ENCODE measurements at places on chromosomes 3 and 15.

- no peak for DNase-seq
Observed at GRCh38 chr3:153830552-153830951, 290.6 kb upstream of the ARHGEF26 start.

DNA sequence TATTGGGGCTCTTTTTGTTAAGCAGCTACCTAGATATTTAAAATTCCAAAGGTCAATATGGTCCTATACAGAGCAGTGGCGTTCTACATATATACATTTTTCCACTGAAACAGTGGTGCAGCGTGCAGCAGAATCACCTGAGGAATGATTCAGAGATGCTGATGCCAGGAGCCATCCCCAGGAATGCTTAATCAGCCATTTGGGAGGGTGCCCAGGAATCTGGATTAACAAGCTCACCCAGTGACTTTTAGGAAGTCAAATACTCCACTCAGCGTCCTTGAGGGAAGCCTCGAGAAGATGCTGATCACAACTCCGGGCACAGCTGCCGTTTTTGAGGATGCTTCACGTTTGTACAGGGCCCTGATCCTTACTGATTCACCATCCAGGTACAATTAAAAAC is 82.6 kb upstream of the ARHGEF3 start:
- DNase-seq: no peak

GRCh38 chr3:87260270-87260669 is 16.1 kb downstream of the POU1F1 start:
- DNase-seq: no peak

- DNase-seq: no peak
Observed at GRCh38 chr3:33875680-33876079, 77.2 kb downstream of the PDCD6IP start.

- DNase-seq: no peak
Observed at GRCh38 chr3:144868506-144868905, 896.9 kb downstream of the DIPK2A start.

DNA sequence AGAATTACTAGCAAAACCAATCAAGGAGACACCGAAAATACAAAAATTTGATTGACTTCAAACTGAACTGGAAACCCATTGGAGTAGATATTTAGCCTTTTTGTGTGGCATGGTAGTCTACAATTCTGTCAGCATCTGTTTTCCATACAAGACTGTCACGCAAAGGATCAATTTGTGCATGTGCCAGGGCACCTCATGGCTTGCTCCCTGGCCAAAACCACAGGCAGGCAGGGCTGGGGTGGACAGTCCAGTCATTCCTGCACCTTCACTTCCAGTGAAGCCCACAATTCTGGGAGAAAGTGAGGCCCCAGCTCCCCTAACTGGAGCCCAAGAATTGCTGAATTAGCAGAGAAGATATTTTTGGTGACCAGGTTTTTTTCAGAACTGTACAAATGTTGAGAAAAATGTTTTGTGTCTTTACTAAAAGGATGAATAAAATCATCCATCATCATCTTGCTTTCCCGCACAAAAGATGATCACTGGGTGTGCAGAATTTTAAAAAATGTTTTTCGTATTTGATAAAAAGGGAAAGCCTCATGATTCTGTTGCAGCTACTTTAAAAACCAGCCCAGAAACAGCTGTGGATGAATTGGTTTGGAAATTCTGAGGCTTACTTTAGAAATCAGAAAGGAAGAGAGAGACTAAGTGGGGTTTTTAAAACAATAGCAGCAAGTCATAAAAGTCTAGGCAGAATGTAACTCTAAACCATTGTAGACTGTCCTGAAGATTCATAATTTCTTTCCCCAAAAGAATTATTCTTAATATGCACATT is 86.4 kb downstream of the PCCB start:
- no peak for DNase-seq

GRCh38 chr3:192825657-192826200 is 91.9 kb downstream of the MB21D2 start:
- peak; percentile 63 for DNase-seq

- DNase-seq: no peak
Observed at GRCh38 chr15:78909160-78909695, 35.6 kb downstream of the CTSH start.

GRCh38 chr3:128806588-128806987 is 72.8 kb upstream of the ACAD9 start:
- DNase-seq: no peak

GRCh38 chr3:32423956-32424557 is 32.4 kb downstream of the CMTM7 start:
- no peak for DNase-seq

- DNase-seq: no peak
Observed at GRCh38 chr15:81295486-81296121, 28.3 kb downstream of the STARD5 start.

DNA sequence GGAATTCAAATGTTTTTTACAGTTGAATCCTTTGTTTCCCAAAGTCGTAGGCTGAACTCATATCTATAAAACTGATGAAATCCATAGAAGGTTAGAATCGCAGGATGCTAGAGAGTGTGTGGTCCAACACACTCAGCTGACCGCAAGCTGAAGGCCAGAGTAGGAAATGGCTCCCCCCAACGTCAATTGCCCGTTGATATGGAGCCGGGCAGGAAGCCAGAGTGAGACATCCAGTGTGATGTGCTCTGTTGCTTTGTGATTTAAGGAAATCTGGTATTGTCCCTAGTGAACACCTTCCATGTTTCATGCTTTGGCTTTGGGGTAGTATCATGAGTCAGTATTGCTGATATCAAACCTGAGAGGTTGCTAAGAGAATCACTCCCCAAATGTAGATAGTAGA is 5.8 kb upstream of the MEX3B start:
- DNase-seq: no peak

DNA sequence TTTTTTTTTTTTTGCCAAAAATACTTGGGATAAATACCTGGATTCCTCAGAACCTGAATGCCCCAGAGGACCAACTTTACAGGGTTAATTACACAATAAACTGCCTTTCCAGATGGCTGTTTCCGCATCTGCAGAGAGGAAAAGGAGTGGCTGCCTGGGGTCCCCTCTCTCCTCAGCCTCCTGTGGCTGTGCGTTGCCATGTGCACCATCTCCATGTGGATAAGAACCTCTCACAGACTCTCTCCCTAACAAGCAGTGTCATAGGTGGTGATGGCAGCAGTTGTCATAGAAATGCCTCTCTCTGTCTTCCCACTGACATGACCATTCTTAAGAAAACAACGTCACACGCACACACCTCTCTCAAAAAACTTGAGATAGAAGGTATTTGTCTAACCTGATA is 179.4 kb downstream of the RPLP1 start:
- DNase-seq: no peak

DNA sequence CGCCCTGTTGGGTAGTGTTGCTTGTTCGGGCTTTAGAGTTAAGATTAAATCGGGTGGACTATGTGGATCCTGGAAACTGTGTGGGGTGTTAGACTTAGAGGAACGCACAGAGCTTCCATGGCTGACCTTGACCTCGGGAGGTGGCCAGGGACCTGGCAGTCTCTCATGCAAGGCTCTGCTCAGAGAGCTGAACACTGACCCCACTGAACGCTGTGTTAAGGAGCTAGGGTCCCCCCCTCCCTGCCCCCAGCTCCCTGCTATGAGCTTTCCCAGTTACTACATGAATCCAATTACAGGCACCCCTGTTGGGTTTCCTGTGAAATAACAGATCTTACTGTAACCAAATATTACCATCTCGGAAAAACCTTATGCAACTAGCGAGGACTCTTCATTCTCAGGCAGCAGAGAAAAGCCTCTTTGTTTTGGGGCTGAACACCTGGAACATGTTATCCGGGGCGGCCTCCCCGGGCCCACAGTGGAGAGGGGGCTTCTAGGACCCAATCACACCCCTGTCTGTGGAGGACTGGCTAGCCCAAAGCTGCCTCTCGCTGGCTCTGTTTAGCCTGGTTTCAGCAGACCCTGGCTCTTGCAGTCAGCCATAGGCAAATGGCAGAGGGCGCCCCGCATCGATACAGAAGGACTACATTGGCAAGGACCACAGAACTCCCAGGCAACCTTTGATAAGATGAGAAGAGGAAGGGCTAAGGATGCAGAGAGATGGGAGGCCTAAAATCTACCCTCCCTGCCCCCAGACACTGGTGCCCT is 25.8 kb upstream of the ALDH1A3 start:
- no peak for DNase-seq

- no peak for DNase-seq
Observed at GRCh38 chr3:28206479-28206878, 34.9 kb upstream of the CMC1 start.

DNA sequence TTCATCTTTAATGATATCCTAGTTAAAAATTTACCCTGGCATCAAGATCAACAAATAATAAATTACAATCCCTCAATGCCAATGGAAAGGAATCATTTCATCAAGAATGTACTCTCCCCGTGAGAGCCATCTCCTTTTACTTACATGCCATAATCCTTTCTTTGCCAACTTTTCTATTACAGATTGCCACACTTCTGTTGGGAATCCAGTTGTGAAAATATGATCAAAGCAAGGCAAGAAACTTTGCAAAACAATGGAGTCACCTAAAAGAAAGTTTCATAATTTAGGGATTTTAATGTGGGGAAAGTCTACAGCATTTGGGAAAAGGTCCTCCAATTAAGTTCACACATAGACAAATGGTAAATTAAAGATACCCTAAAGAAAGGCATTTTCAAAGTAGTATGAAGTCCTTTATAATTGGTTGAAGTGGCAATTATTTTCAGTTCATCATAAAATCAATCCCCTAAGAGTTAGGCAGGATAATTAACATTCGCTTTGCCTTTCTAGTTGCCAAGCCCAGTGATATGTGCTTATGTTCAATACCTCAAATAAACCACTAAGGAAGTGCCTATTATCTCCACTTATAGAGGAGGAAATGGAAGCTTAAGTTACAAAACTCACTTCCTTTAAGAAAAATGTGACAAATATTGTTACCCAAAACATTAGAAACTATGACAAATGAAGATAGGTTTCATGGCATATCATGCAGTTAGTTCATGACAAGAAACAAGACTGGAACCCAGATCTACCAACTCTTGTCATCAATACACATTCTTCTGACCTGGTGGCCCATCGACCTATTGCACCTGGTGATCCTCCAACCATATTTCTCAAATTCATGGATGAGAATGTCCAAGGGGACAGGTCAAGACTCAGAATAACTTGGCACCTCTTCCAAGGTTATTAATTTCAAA is 49.1 kb downstream of the TRANK1 start:
- DNase-seq: no peak

- DNase-seq: no peak
Observed at GRCh38 chr3:134094491-134094890, 64.8 kb upstream of the SLCO2A1 start.

DNA sequence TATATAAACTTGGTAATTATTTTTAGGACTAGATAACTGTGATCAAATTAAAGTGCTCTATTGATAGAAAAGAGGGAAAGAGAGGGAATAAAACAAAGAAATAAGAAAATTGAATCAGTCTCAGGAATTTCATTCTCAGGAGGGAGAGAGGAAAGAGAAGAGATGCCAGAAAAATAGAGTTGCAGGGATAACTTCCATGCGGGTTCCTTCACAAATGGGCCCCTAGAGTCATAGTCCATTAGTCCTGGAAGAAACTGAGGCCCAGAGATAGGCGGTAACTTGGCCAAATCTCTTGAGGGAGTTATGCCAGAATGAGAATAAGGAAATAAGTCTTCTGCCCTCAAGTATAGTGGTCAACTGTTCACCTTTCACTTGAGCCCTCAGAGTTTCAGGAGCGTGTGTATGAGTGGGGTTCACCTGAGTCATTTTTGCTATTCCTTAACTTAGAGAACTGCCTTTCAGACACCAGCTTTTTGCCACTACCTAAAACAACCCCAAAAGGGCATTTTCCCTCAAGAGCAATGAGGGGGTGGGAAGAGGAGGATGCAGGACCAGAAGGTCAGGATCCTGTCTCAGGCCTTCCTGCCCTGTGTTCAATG is 192.6 kb downstream of the MEX3B start:
- no peak for DNase-seq

DNA sequence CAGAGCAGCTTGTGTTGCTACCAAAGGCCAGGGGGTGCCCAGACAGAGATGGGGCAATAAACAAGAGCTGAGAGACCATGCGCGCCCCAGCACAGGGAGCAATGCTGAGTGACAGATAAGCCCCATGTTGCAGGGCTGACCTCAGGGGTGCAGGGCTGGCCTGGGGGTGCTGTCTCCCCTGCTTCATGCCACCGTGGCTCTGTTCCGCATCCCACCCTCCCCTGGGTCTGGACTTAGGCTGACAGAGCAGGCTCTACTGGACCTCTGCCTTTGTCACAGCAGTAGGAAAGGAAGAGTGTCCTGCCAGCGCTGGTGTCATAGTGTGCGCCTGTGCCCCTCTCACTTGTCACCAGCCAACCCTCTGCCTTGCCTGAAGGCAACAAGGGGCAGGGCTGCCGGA is 67.4 kb upstream of the IQSEC1 start:
- no peak for DNase-seq

GRCh38 chr3:66449411-66449974 is 51.3 kb downstream of the LRIG1 start:
- no peak for DNase-seq

GRCh38 chr3:156865732-156866131 is 39.6 kb downstream of the LEKR1 start:
- no peak for DNase-seq

- no peak for DNase-seq
Observed at GRCh38 chr3:70264122-70264780, 48.2 kb downstream of the MDFIC2 start.

DNA sequence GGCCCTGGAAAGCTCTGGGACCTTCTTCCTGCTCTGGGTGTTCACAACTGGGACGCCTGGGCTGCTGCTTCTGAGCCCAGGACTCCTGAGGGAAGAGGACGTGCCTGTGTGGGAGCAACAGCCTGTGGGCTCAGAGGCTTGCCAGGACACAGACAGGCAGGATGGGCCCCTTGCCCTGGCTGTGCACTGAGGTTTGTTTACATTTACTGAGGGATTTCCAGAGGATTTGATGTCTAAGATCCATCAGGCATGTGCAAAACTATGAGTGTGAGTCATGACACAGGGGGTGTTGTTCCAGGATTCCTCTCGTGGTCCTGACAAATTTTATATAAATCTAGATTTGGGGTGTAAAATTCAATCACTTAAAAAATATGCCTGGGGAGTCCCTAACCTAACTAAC is 10.6 kb downstream of the CCR9 start:
- no peak for DNase-seq

DNA sequence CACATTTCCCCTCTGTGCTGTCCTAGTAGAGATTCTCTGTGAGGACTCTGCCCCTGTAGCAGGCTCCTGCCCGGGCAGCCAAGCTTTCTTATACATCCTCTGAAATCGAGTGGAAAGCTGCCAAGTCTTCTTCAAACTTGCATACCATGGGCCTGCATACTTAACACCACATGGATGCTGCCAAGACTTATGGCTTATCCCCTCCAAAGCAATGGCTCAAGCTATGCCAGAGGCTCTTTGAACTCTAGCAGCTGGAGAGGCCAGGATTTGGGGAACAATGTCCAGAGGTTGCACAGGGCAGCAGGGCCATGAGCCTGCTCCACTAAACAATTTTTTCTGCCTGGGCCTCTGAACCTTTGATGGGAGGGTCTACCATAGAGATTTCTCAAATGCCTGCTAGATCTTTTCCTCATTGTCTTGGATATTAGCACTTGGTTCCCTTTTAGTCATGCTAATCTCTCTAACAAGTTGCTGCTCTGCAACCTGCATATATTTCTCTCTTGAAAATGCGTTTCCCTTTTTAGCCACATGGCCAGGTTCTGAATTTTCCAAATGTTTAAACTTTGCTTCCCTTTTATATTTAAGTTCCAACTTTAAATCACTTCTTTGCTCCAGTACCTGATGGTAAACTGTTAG is 6.1 kb upstream of the PLSCR4 start:
- DNase-seq: no peak

- DNase-seq: no peak
Observed at GRCh38 chr3:8903191-8903590, 60.1 kb downstream of the RAD18 start.

All from NCI-H1436 treated with DMSO at 0.1 percent for 48 hours (cell line).